RWPE1 (cell line): ENCODE measurements at places on chromosomes 13 and 19.

DNA sequence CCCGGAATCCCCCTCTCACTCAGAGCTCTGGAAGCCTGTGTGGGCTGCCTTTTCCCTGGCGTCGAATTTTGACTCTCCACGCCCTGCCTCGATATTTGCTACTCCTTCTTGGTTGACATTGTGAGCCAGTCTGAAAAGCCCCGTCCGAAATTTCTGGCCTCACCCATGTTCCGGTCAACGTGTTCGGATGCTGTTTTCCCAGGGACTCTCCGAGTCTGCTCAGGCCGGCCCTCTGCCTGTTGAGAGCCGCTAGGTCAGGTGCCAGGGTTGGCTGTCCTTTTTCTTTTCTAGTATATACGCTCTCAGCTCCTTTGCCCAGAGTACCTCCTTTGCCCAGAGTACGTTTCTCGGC is 6.8 kb upstream of the DGKH start:
- DNase-seq: peak; percentile 64

DNA sequence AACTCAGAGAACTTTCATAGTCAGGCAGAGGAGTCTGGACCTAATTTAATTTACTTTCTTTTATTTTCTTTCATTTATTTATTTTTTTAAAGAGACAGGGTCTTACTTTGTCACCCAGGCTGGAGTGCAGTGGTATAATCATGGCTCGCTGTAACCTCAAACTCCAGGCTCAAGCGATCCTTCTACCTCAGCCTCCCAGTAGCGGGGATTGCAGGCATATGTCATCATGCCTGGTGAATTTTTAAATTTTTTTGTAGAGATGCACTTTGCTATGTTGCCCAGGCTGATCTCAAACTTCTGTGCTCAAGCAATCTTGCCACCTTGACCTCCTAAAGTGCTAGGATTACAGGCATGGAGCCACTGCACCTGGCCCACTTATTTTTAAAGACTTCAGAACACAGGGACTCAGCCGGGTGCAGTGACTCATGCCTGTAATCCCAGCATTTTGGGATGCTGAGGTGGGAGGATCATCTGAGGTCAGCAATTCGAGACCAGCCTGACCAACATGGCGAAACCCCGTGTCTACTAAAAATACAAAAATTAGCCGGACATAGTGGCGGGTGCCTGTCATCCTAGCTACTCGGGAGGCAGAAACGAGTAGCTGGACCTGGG is 50.6 kb downstream of the KLF5 start:
- DNase-seq: no peak

GRCh38 chr19:39158646-39159260 is 33.2 kb downstream of the PAK4 start:
- no peak for DNase-seq

DNA sequence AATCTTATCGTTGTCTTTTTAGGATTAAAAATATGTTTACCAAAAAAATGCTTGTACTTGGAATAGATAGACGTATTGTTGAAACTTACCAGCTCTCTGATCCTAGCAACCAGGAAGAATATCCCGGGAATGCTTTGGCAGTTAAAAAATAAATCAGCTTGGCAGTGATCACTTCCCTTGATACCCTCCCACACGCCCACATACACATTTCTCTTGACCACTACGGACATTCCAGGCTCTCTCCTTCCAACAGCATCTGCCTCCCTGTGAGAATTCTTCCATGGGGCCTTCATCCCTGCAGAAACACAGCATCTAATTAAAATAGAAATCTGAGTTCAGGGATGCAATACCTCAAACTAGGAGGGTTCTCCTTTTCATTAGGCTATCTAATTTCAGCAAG is 57.9 kb downstream of the THSD1 start:
- DNase-seq: peak; percentile 27

DNA sequence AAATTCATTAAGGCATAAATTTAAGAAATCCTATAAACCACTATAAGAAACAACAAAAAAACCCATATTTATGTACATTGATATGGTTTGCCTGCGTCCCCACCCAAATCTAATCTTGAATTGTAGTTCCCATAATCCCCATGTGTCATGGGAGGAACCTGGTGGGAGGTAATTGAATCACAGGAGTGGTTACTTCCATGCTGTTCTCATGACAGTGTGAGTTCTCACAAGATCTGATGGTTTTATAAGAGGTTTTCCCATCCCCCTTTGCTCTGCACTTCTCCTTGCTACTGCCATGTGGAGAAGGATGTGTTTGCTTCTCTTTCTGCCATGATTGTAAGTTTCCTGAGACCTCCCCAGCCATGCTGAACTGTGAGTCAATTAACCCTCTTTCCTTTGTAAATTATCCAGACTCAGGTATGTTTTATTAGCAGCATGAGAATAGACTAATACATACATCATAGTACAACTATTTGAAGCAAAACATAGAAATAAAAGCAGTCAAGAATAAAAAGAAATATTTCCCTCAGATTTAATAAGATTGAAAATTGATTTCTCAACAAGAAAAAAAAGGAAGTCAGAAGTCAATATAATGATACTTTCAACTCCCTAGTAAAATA is 209.0 kb upstream of the GPC6 start:
- DNase-seq: no peak

GRCh38 chr13:99656092-99656745 is 154.9 kb downstream of the TM9SF2 start:
- peak; percentile 72 for DNase-seq

DNA sequence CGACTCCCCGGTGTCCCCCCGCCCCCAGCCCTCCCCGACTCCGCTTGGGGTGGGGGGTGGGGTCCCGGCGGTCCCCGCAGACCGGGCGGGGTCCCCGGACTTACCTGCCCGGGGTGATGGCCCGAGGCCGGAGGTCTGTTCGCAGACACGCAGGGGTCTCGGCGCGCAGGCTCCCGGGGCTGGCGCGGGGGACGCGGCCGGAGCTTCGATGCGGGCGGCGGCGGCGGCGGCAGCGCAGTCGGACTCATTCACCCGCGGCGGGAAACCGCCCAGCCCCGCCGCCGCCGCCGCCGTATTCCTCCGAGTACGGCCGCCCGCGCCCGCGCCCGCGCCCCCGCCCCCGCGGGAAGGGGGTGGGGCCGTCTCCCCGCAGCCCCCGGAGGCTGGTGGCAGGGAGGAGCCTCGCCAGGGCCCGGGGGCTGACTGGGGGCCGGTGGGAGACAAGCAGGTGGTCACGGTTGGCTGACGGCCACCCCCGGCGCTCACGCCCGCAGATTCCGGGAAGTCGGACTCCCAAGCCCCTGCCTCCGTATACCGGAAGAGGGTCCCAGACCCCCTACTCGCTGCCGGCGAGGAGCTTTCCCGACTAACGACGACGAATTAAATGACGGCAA is at the start of gene C2CD4C:
C2CD4C (minus strand) TSS at position 246 of the 614 bp plus-strand sequence. CDS start 786 bp downstream, outside the sequence.
- no peak for DNase-seq

- peak; percentile 5 for DNase-seq
These were observed 232.6 kb upstream of the GPC6 start for GRCh38 chr13:92994056-92994455.

DNA sequence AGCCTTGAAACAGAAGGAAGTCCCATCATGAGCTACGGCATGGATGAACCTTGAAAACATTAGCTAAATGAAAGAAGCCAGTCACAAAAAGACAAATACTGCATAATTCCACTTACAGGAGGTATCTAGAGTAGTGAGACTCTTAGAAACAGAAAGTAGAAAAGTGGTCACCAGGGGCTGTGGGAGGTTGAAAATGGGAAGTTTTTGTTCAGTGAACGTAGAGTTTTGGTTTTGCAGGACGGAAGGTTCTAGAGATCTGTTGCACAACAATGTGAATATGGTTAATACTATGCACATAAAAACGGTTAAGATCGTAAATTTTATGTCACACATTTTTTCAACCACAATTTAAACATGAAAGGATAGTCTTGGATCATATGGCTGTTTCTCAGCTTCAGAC is 11.9 kb upstream of the SLC10A2 start:
- no peak for DNase-seq

GRCh38 chr19:17125728-17126677 is 50.4 kb downstream of the MYO9B start:
- DNase-seq: no peak
